ENCODE measurements at places on chromosomes 7 and 10.

DNA sequence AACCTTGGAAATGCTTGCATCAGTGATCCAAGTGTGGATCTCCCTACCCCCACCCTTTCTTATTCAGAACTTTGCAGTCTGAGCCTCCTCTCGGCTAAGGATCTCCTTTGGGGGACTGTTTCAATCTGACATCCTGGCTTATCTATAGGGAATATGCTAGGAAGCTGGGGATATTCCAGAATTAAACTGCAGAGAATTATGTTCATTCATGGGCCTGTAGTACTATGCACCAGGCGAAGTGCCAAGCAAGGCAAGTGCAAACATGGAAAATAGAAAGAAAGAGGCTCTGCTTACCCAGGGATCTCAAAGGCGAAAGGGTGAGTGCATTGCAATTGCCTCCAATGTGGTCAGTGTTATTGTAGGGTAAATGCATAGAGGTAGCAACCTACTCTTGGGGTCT lies 96.5 kb downstream of the CACNB2 start:
- DNase-seq = no peak

DNA sequence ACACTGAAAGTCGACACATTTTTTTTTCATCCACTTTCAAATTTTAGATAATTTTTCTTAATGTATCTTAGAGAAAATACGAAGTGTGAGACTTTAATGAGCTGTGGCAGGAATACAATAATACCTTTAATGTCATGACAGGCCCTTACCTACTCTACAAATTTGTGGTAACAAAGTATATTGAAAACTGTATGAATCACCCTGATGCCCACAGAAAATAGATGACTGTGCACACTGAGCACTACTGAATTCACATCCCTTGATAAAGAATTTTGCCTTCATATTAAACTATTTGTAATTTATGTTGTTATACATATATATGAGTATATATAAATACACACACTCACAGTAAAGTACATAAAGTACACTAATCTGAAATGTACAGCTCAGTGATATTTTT lies 51.7 kb downstream of the AKR1D1 start:
- no peak for DNase-seq

DNA sequence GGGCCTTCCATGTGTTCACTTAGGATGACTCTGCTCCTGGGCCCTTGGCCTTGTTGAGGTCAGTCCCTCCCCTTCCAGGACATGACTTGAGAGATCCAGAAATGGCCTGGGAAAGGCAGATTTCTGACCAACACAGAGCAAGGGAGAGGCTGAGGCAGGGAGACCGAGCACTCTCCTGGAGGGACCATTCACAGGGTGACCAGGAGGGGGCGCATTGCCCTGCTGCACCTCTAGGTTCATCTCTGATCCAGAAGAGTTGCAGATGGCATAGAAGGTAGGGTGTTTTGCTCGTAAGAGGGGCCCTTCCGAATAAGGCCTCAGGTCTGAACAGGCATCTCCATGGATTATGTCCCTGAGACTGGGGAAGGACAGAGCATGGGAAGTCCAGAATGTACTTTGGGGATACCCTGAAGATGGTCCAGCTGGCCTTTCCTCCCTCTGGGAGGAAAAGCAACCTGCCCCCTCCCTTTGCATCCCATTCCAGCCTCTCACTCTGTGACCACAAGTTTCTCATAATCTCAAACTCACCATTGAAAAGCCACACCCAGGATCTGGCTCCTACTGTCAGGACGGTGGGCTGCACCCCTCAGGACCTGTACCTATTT lies 6.6 kb downstream of the DMBT1 start:
- peak; percentile 44 for DNase-seq

DNA sequence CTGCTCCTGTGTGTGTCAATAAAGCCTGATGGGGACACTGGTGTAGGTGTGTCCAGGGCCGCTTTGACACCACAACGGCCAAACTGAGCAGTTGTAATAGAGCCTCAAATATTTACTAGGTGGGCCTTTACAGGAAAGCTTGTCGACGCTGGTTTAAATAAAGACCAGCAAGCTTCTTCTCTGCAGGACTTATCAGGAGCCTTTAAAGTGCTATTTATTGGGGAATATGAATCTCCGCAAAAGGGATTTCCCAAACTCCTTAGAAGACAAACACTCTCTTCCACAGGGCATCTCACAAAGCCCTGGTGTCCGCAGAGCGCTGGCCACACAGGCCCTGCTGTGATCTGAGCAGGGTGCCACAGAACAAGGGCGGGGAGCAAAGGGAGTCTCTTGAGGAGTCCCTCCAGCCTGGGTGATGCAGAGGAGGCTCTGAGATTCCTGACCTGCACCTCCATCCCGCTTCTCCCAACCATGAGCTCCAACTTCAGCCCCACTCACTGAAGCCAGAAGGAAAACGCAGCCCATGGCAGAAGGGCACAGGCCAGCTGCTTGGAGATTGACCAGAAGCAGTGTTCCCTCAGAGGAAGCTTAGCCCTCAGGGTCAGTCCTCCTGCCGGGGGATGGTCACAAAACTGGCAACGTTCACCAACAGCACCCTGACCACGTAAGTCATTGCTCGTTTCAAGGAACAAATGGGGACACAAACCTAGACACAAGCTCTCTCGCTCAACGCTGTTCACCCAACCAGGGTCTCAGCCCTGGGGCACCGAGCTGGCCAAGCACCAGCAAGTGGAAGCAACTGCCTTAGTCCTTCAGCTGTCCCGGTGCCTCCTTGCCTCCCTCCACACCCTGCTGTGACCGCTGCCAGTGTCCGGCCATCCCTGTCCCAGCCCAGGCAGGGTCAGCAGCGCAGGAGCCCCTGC lies 129.5 kb downstream of the OAT start:
- DNase-seq = no peak

DNA sequence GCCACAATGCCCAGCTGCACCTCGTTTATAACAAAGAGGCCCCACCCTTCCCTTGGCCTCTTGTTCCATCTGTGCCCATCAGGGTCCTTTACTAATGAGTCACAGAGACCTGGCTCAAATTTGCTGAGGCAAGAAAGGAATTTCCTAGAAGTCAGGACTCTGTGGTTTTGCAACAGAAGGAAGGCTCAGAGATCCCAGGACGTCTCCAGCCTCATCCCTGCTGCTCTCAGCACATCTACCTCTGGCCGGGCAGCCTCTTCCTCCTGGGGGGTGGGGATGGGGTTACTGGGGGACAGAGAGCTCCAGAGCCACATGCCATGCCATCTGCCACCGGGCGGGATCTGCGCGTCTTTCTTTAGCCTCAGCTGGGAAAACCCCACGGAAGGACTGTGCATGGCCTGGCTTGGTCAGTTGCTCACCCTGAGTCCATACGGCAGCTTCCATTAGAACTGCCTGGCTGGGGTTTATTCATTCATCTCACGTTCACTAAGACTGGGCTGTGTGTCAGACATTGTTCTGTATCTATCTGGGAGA lies 41.9 kb upstream of the PSMG3 start:
- no peak for DNase-seq

DNA sequence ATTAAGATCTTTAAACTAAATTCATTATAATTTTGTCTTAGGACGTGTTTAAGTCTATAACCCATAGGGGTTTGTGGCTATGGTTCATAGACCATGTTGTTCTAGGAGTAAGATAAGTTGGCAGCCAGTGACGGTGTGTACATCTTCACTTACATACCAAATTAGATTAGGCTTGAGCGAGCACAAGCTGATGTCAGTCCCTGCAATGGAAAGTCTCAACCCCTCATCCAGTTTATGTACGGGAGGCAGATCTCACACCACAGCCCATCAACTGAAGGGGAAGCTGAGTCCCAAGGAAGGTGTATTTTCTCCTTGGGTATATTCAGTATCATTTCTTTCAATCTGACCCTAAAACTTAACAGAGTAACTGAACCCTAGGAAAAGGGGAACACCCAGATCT lies 5.1 kb upstream of the SMC3 start:
- DNase-seq = no peak

DNA sequence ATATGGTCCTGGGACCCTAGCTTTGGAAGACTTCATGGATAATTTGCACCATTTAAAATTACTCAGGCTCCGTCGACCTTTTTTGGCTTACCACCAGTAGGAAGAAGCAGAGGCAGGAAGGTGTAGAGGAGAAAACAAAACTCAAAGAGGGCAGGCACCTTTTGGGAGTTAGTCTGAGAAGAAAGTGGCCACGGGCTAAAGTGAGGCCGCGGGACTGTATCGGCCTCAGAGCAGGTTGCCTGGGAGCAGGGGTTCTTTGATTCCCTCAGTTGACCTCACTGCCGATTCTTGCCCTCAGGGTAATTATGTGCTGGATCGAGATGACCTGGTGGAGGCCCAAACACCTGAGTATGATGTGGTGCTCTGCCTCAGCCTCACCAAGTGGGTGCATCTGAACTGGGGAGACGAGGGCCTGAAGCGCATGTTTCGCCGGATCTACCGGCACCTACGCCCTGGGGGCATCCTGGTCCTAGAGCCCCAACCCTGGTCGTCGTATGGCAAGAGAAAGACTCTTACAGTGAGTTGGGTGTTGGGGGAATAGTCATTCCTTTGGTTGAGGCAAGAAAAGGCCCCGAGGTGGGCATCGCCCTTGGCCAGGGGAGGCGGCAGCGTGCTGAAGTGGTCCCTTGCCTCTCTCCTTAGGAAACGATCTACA lies 3.1 kb downstream of the MEPCE start:
- no peak for DNase-seq

- DNase-seq = peak; percentile 95
These were observed 46.6 kb downstream of the ALOX5 start for GRCh38 chr10:45420453-45421192.

DNA sequence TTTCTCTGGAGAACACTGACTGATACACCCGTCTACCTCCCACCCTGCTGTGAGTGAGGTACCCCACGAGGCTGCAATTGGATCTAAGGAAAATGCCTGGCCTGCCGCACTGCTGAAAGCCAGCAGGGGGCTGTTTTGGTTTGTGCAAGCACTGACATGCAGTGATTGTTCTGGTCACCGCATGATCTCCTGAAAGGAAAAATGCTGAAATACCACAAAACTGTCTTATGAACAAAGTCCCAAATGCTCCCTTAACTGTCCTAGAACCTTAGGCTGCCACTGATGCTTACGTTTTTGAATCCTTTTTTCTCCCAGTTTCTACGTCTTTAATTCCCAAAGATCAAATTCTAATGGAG lies 132.7 kb downstream of the JCAD start:
- DNase-seq = peak; percentile 48

DNA sequence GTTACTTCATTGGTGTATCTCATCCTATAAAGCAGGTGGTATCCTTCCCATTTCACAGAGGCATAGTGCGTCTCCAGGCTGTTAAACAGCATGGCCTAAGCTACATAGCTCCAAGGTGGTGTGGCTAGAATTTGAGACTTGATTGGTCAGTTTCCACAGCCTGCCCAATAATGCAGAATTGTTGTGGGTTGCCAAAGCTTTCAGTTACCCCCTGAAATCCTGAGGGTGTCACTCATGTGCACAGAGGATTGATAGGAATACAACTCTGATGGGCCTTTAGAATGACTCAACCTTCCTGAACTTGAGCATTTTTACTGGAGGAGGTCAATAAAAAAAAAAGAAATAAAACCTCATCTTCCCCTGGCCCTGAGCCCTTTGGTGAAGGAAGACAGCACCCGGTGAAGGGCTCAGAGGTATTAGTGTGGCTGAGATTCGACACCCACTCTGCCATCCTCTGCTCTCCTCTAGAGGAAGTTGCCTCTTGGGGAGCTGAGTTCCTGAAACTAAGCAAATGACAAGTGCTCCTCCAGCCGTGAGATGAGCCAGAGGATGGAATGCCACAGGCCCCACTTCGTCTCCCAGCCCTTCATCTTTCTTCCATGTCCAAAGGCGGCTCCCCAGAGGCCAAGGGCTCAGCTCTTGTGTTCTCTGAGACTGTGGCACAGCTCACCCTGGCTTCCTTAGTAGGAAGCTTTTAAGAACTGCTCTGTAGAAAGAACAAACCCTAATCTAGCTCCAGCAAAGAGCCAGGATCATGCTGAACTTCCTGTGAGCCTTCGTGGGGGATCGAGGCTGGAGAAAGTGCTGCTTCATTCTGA lies 1.0 kb downstream of the ACSL5 start:
- no peak for DNase-seq

DNA sequence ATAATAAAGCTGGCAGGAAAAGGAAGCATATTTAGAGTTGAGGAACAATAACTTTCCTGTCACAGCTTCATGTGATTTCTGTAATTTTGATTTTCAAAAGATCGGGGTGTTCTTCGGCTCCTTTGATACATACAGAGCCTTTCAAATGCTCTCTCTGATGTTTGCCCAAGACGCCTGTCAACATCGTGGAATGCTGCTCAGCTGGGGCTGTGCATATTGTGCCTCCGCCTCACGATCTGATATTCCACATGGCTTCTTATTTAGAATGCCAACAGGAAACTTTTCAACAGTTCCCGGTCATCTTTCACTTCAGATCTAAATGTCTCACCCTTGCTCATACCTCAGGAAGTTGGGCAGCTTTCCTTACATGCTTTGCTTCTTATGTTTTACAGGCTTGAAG lies 7.3 kb downstream of the NPY start:
- no peak for DNase-seq

- peak; percentile 52 for DNase-seq
These were observed 614.2 kb upstream of the FOXK1 start for GRCh38 chr7:4067874-4068273.

DNA sequence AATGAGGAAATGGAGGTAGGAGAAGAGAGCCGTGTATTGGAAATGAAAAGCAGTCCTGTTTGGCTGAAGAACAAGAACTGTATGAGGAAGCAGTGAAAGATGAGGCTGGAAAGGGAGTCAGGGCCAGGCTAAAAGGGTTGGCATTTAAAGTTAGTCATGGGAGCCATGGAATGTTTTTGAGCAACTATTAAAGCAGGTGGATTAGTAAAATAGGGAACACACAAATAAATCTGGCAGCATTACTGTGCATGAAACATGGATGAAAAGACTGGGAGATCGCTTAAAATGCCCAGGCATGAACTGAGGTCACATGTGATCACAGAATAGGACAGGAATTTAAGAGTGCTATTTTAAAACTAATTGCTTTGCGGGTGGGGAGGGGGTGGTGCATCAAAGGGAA lies 1.4 kb upstream of the IFRD1 start:
- DNase-seq = no peak

DNA sequence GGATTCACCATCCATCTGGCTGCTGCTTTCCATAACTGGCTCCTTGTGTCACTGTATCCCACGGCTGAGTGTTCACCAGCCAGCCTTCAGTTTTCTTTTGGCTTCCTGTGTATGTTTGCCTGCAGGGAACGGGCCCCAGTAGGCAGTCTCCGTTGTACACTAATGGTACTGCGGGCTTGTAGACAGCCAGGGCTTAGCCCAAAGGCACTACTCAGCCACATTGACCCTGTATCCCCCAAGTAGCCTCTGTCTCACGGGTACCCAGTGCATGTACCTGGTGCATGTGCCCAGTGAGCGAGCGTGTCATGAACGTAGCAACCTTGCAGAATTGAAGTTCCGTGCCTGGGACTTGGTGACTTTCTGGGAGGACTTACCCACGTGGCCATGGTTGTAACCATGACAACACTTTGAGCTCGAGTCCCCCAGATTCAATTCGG lies 6.1 kb downstream of the PFKFB3 start:
- no peak for DNase-seq

DNA sequence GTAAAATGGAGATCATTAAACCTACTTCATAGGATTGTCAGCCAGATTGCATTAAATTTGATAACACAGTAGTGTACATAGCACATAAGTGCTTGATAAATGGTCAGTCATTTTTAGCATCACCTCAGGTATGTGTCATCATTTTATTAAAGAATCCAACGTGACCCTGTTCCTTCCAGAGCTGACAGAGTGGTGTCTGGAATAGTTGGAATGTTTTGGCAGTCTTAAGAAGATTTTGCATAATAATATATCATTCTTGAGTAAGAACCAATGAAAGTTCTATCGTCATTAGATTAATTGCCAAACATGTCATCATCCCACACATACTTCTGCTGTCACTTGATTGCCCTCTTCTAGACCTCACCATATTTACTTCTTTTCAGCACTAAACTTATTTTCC lies 451.4 kb upstream of the POM121L12 start:
- no peak for DNase-seq
